ENCODE measurements at places on chromosomes 5 and 9.

DNA sequence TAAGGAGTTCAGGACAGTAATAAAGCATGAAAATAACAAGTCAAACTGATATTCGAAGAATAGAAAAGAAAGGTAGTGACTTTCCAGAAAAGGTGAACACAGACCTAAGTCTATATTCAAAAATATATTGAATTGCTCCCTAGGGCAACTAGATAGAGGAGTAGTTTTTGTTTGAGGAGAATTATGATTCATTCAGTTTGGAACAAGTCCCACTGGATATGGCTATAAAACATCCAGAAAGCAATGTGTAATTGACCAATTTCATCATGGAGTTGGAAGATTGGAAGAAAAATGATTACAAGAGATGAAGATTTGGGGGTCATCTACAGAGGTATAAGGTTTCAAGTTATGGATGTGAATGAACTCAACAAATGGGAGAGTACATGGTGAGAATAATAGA is 117.5 kb upstream of the ZNF462 start:
- DNase-seq = no peak

- no peak for DNase-seq
These were observed 1.4 kb downstream of the TAF7 start for GRCh38 chr5:141319202-141319601.

DNA sequence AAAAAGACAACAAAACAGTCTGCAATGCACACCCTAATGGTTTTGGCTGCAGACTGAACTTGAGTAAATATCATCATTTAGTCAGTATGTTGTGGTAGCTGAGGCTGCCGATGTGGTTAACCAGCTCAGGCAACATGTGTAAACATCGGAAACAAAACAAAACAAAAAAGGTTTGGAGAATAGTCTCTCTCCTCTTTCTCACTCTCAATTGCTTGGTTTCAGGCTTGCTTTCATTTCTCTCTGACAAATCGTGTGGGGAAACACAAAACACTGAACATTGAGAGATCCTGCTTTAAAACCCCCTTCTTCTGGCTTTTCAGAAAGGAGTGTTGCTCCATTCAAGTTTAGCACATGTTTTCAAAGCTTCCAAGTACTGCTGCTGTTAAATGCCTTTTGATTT is 453.3 kb downstream of the BNC2 start:
- peak; percentile 80 for DNase-seq

- no peak for DNase-seq
These were observed 988.3 kb downstream of the TLE1 start for GRCh38 chr9:80701061-80701460.

DNA sequence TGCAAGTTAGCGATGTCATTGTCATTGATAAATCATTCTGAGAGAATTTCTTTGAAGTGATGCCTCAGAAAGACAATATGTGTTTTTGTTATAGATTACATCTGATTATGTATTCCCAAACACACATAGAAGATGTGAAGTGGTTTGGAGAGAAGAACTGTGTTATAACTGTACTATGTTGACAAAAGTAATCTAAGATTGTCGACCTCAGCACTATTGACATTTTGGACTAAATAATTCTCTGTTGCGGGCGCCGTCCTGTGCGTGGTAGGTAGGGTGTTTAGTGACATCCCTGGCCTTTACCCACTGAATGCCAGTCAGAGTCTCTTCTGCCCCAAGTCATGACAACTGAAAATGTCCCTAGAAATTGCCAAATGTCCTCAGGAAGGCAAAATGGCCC is 77.8 kb downstream of the CFAP90 start:
- no peak for DNase-seq

GRCh38 chr9:81686614-81687520 is 2.5 kb downstream of the TLE1 start:
- DNase-seq = no peak
